ENCODE measurements at places on chromosomes 6 and 20.

- no peak for DNase-seq
These were observed 25.7 kb upstream of the EMILIN3 start for GRCh38 chr20:41392295-41392694.

- no peak for DNase-seq
These were observed 538.3 kb upstream of the BTBD3 start for GRCh38 chr20:11379257-11380011.

GRCh38 chr6:31379850-31380249 is 22.9 kb upstream of the HLA-B start:
- DNase-seq, result no peak

- no peak for DNase-seq
These were observed 175.9 kb upstream of the CITED2 start for GRCh38 chr6:139550361-139550760.

GRCh38 chr20:49636447-49636846 is 68.5 kb upstream of the PTGIS start:
- DNase-seq, result no peak

All from activated CD8-positive, alpha-beta T cell treated with anti-CD3 and anti-CD28 coated beads, Interleukin-2, amount 10 ng/mL, durations not matched to agents 7 days and 5 days (primary cell).